Activated CD4-positive, alpha-beta T cell treated with anti-CD3 and anti-CD28 coated beads, Interleukin-2, amount 10 ng/mL, durations not matched to agents 24 days and 14 days (primary cell): ENCODE measurements at places on chromosomes 3 and 15. TPM values are rescaled to one million over a fixed set of nuclear protein-coding genes. Genes with fewer than 3 reads are reported as not detected.

Gene HCLS1
- 210 and 216 TPM in 2 replicates for total RNA-seq

Gene PLA2G4E
- total RNA-seq: not detected in 2 replicates

Gene ZWILCH
- total RNA-seq: 37.1 and 41.1 TPM in 2 replicates

Gene SLCO2A1
- not detected in 2 replicates for total RNA-seq

DNA sequence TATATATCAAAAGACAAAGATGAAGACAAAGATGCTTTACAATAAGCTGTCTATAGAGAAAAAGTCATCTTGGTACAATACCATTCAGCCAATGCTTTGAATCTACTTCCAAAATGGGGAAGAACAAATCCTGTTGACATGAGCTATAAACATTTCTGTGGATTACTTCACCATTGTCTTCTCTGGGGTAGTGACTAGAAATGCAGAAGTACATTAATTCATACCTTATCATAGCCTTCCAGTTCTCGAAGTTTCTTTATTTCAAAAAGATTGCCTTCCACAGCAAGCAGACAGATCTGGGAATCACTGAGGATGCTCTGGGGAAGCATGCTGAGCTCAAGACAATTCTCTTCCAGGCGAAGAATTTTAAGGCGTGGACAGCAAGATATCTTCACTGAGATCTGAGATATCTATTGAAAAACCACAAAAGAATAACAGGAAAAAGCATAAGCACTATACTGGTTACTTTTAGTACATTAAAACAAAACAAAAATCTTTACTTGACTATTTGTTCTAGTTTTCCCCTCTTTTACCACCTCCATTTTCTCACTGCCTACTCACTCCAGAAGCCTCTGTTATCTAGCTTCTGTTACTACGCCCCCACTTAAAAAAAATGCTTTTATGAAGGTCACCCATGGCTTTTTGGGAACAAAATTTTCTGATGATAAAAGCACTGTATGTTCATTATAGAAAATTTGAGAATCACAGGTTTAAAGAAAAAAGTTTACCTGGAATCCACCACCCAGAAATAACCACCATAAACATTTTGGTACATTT is 3.6 kb downstream of the LRRC57 start:
- DNase-seq: no peak
- peaks cover 32% of the 10 kb centered on the region for H3K4me1 ChIP-seq
- H3K27ac ChIP-seq: peak overlapping the region; percentile 39
- peak overlapping the region; percentile 25 for H3K4me3 ChIP-seq
- H3K27me3 ChIP-seq: no peaks in the 10 kb centered on the region
- peaks cover 36% of the 10 kb centered on the region for H3K36me3 ChIP-seq

DNA sequence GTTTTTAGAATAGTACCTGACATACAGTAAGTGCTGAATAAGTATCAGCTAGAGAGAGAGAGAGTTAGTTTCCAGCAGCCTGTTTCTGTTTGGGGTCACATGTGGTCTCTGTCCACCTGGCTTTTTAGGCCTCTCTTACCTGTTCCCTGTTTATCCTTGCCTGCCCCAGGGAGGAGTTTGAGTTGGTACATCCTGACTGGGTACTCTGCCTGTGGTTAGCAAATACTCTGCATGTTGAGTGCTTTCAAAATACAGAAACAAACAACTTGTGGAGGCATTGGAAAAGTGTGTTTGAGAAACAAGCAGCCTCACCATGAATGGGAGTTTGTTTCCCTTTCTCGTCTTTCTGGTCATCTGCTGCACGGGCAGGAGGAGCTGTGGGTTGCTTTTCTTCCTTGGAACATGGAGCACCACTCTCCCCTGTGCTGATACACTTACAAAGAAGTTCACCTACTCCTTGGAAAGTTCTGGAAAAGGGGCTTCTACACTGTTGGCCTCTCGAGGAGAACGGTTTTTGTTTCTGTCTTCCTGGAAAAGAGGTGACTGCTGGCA is 166.1 kb downstream of the PGPEP1L start:
- peaks cover 14% of the 10 kb centered on the region for H3K4me1 ChIP-seq
- no peaks in the 10 kb centered on the region for H3K27me3 ChIP-seq
- no peak overlapping the region for H3K4me3 ChIP-seq
- no peak overlapping the region for H3K27ac ChIP-seq

DNA sequence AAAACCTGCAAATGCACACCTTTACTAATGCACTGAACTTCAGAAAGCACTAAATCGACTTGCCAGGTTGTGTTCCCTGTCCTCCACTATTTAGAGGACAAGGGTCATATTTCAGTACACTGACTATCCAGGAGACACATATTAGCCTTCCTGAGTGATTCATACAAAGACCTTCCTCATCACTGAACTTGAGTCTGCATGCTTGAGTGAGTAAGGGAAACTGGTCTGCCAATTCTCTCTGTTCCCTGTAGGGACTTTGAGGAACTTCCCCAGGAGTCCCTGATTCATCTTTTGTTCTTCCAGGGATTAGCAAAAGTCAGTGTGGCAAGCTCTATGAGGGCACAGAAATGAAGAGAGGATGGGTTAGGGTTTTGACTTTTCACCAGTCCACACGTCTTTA is 565.9 kb downstream of the PDCD6IP start:
- no peak overlapping the region for H3K27ac ChIP-seq
- no peaks in the 10 kb centered on the region for H3K36me3 ChIP-seq
- H3K4me3 ChIP-seq: no peak overlapping the region

DNA sequence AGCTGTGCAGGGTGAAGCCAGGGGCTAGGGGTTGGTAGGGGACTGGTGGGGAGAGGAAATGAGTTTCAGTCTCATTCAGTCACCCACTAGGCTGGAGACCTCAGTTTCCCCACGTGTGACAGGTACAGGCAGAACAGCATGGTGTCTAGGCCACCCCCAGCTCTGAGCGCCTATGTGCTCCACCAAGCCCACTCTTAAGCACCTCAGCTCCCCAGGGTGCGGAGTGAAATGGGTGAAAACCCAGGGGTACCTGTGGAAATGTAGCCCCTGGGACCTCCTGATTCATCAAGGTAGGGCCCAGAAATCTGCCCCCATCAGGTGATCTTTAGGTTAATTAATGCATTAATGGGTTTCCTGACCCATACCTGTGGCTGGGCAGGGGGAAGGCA is 3.7 kb downstream of the ATP2B2 start:
- no peaks in the 10 kb centered on the region for H3K36me3 ChIP-seq
- H3K4me1 ChIP-seq: no peaks in the 10 kb centered on the region
- H3K27ac ChIP-seq: no peak overlapping the region
